Brain microvascular endothelial cell (primary cell): ENCODE measurements at places on chromosomes 6 and 20.
A peak's percentile ranks its signal among the peaks of the same experiment; 100 is the strongest.

DNA sequence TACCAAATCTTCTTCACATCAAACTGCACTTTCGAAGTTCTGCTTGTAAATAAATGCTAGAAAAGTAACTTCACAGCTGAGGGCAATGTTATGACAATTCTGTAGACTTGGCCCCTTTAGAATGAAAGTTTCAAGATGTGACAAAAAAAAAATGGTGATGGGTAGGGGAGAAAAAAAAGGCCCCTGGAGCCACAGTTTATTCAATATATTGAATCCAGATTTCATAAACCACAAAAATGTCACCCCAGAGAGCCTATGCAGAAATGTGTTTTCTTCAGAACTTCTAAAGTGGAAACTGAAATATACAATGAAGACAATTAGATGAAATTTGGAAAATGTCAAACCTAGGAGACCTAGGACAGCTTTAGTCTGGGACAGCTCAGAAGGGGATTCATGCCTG, 143.1 kb downstream of the EDN3 start:
- no peak for DNase-seq

GRCh38 chr6:132199343-132199742, 201.9 kb downstream of the MOXD1 start:
- peak; percentile 78 for DNase-seq

DNA sequence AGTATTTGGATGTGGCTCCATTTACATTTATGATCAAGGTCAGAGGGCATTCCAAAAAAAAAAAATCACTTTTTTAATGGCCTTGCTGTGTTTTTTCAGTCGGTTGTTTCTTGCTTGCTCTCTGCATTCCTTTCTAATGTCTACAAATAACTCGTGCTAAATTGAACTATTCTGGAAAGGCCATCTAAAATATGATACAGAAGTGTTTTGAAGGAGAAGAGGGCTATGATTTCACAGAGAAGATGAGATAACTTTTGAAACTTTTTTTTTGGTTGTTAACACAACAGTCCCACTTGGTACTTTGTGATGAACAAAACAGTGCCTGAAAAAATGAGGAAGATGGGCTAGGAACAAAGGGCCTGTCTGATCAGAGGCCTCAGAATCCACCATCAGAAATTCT, 156.1 kb upstream of the SMLR1 start:
- DNase-seq: no peak

GRCh38 chr20:49559411-49560081, 8.4 kb downstream of the PTGIS start:
- DNase-seq: no peak

- no peak for DNase-seq
Measured at GRCh38 chr6:52887910-52888524, 21.5 kb downstream of the GSTA3 start.

GRCh38 chr20:59985164-59985563, 26.9 kb downstream of the CDH26 start:
- no peak for DNase-seq

GRCh38 chr20:17904027-17904426, 64.6 kb downstream of the SNX5 start:
- DNase-seq: no peak

- DNase-seq: peak; percentile 97
Measured at GRCh38 chr6:11921017-11921438, 91.1 kb upstream of the HIVEP1 start.

- no peak for DNase-seq
Measured at GRCh38 chr20:58006346-58007316, 221.8 kb downstream of the ANKRD60 start.
